Fibroblast of the conjunctiva (primary cell): ENCODE measurements at places on chromosomes 3 and 15.

DNA sequence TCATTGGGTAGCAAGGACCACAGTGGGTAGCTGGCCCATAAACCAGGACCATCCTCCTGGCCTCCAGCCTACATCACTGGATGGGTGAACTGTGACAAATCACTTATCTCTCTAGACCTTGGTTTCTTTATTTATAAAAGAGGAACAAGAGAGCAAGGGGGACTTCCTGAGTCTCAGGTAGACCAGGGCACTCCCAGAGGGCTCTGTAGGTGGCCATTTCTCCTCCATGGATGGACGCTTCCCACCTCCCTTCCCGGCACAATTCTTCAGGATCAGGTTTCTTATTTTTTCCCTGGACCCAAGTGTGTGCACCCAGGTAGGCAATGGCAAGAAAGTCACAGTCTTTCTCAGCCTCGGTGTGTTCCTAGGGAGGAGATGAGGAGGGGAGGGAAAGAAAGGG, 41.4 kb upstream of the SPATA12 start:
- DNase-seq: no peak

DNA sequence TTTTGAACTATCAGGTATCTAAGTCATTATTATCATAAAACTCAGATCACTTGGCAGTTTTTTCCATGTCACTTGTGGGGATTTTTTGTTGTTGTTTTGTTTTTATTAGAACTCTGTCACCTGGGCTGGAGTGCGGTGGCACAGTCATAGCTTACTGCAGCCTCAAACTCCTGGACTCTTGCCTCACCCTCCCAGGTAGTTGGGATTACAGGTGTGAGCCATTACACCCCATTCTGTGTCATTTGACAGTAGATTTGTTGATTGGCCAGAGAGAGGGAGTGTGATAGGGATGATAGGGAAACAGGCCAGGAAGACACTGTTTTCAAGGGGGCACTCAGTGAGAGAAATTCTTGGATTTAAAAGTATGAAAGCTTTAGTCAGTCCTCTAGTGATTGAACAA, 54.7 kb upstream of the SCAANT1 start:
- no peak for DNase-seq

DNA sequence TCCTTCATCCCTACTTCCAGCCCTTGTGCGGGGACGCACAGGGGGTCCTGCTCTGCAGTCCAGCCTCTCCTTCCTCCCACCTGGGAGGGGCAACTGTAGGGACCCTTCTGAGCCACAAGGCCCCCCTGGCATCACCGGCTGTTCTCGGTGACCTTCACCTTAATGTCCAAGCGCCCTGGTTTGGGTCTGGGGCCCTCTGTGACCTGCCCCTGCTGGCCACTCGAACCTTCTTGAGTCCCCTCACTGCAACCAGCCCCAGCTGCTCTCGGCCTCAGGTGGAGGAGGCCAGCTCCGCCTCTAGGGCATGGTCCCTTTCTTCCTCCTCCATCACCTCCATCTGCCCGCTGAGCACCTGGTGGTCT, 57.9 kb downstream of the RGMA start:
- no peak for DNase-seq

DNA sequence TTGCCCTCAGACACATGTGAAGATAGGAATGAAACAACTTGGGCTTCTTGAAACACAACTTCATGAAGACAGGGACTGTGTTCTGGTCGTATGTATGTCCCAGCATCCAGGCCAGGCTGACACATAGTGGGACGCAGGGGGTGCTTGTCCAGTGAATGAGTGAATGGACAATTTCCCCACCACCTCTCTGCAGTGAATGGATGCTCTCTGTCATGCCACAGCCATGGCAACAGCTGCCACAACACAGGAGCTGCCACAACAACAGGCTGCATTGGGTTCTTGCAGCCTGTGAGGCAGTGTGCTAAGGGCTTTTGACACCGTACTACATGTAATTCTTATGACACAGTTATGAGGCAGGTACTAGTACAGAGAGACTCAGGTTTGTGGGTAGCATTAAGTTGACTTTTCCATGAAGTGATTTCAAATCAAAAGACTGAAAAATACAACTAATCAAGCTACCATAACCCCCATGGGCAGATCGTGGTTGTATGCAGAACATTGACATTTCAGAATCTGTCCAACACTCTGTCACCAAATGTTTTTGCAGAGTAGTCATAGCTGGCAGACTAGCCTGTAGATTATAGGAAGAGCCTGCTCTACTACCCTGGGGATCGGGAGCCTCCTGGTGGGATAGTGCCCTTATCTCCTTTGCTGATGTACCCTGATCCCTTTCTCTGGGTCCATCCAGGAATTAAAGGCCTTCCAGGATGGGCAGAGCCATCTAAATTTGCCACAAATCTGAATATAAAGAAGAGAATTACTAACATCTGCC, 40.8 kb downstream of the CLSTN2 start:
- DNase-seq: no peak

- no peak for DNase-seq
Observed at GRCh38 chr15:50257332-50257731, 8.2 kb downstream of the HDC start.

DNA sequence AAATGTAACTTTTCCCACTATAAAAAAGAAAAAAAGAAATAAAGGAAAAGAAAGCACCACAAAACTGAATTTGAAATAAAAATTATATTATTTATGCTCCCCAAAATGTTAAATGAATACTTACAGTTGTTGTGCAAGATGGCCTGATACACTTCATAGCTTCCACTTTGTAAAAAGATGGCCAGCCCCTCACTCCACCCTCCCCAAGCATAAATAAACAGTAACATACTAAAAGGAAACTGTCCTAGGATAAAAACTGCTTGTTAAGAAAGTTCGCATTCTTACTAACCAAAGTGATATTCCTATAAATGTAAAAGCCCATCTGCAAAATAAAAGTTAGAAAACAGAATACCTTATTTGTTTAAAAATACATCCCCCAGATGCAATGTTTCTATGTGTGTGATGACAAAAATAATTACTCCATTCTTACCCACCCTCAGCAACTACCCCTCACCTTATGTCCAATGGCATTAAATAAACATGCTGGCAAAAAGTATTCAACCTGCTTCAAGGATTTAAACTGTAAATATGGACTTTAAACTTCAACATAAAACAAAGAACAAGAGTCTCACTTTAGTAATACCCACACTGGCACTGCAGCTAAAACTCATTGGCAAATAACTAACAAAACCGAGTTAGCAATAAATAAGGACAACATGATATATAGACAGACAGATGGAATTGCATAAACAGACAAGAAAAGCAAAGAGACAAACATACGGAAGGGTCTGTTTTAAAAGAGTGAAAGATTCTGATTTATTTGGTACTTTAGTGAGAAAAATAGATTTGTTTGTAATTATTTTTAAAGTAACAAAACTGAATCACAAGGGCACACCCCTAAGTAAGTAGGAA, 47.7 kb downstream of the ZBTB20 start:
- no peak for DNase-seq

- no peak for DNase-seq
Observed at GRCh38 chr3:20160230-20160629, 25.8 kb downstream of the SGO1 start.

DNA sequence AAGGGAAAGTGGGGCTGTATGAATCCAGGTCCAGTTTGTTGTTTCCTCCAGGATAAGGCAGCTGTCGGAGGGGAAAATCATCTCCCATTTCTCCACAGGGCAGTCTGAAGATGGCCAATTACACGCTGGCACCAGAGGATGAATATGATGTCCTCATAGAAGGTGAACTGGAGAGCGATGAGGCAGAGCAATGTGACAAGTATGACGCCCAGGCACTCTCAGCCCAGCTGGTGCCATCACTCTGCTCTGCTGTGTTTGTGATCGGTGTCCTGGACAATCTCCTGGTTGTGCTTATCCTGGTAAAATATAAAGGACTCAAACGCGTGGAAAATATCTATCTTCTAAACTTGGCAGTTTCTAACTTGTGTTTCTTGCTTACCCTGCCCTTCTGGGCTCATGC, 911 bp downstream of the CCRL2 start:
- DNase-seq: no peak

GRCh38 chr15:72141171-72142084, 23.2 kb downstream of the SENP8 start:
- no peak for DNase-seq

- no peak for DNase-seq
Observed at GRCh38 chr15:69593981-69594966, 141.7 kb downstream of the RPLP1 start.

- no peak for DNase-seq
Observed at GRCh38 chr15:69118089-69118488, 42.3 kb upstream of the GLCE start.

- no peak for DNase-seq
Observed at GRCh38 chr3:152319256-152319655, 50.5 kb downstream of the MBNL1 start.

GRCh38 chr3:64163755-64164148, 61.5 kb downstream of the PRICKLE2 start:
- DNase-seq: peak; percentile 77

GRCh38 chr15:99681990-99682389, 51.2 kb downstream of the LYSMD4 start:
- DNase-seq: no peak

DNA sequence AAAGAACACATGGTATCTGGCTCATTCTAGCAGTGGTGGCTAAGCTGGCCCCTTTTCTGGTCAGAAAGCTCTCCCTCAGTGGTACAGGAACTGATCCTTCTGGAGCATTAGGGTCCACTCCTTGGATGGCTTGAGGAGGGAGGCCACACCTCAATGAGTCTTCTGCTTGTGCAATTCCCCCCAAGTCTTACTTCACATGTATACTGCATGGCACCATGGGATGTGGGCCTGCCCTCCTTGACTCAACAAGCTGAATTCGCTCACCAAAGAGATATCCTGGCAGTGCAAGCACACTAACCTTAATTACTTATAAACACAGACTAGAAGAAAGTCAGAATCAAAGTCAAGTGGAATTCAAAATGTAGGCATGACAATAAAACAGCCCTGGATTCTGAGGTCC, 133.8 kb upstream of the SLC2A2 start:
- DNase-seq: no peak

GRCh38 chr3:4416961-4417360, 50.1 kb downstream of the SUMF1 start:
- peak; percentile 67 for DNase-seq

DNA sequence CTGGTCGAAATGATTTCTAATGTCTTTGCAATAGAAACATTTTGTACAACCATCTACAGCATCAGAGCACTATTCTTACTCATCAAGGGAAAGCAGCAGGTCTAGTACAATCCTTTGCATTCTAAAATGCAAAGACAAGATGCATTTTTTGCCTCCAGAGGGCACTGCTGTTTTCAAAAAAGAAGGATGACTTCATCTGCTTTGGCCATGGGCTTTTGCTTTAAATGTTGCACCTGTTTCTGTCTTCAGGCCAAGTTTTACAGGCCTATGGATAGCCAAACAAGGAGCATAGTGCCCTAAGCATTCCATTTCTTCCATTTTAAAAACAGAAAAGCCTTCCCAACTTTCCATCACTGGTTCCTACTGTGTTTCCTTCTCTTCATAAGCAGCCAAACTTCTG, 3.4 kb downstream of the PARP9 start:
- DNase-seq: peak; percentile 33

- no peak for DNase-seq
Observed at GRCh38 chr15:42080186-42080918, 14.0 kb downstream of the PLA2G4D start.

GRCh38 chr15:66886686-66887273, 178.6 kb upstream of the SMAD3 start:
- no peak for DNase-seq

DNA sequence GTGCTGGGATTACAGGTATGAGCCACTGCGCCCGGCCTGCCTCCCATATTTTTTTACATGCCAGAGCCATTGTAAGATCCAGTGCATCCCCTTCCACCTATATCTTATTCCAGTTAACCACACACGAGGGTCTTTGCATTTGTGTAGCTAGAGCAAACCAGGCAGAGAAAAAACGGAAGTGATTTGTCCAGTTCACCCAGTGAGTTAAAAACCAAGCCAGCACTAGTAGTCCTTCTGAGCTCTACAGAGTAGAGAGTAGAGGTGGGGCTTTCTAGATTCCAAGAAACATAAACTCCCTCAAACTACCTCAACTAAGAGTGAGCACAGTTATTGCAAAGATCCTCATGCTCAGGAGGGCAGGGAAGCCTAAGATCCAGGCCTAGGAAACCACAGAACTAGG, 34.7 kb downstream of the TMEM158 start:
- DNase-seq: no peak

DNA sequence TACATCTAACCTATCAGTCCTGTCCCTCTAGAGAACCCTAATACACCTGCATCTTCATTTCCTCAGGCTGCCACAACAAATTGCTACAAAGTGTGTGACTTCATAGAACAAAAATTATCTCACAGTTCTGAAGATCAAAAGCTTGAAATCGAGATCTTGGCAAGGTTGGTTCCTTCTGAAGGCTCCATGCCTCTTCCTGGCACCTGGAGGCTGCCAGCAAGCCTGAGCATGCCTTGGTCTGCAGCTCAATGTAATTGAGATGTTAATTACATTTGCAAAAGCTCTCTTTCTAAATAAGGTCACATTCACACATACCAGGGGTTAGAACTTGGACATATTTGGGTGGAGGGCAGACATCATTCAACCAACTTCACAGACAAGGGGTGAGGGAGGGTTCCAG, 86.4 kb upstream of the ABHD17C start:
- no peak for DNase-seq

- DNase-seq: no peak
Observed at GRCh38 chr15:72866182-72866581, 82.6 kb upstream of the ADPGK start.

- DNase-seq: no peak
Observed at GRCh38 chr3:183033746-183034145, 53.4 kb upstream of the DCUN1D1 start.

- no peak for DNase-seq
Observed at GRCh38 chr3:160677459-160677881, 510 bp downstream of the ARL14 start.

GRCh38 chr3:184765730-184766074, 46.3 kb upstream of the VPS8 start:
- DNase-seq: no peak

DNA sequence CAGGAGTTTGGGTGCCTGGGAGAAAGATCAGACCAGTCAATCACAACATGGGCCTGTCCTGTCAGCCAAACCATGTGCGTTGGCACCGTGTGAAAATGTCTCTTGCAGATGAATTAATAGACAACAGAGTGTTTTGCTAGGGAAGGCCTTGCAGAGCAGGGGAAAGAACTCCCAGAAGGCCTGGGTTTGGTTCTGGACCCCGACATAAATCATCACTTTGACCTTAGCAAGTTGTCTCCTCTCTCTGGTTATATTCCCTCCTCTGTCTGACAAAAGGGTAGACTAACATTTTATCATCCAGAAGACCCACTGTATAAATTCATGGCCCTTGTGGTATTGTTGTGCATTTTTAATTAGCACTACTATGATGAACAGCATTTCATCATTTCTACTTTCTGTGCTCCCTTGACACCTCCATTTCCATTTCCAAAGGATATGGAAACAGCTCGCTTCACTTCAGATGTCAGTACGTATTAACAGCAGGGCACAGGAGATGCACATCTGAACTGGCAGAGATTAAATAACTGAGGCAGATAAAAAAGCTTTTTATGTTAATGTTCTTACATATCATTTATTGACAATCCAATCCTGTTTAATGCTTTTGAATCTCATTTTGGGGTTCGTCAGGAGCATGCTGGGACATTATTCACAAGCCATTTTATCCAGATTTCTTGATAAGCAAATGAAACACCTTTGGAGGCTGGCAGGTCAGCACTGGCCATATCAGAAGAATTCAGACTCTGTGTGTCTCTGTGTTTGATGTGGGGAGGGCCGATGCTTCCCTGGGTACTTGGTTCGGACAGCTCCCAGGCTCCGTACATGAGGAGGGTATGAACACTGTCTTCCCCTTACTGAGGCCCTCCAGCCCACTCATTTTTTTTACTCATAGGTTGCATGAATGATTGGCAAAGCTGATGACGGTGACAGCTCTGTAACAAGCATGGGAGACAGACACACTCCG, 28.2 kb upstream of the IL12A start:
- DNase-seq: no peak
